ENCODE measurements at places on chromosomes 5 and 9.

GRCh38 chr5:4646715-4647375 is 493.3 kb upstream of the ADAMTS16 start:
- no peak for DNase-seq

- DNase-seq, result no peak
Observed at GRCh38 chr5:156273325-156273724, 53.6 kb upstream of the SGCD start.

GRCh38 chr9:123347289-123348060 is 8.5 kb upstream of the CRB2 start:
- DNase-seq, result no peak

DNA sequence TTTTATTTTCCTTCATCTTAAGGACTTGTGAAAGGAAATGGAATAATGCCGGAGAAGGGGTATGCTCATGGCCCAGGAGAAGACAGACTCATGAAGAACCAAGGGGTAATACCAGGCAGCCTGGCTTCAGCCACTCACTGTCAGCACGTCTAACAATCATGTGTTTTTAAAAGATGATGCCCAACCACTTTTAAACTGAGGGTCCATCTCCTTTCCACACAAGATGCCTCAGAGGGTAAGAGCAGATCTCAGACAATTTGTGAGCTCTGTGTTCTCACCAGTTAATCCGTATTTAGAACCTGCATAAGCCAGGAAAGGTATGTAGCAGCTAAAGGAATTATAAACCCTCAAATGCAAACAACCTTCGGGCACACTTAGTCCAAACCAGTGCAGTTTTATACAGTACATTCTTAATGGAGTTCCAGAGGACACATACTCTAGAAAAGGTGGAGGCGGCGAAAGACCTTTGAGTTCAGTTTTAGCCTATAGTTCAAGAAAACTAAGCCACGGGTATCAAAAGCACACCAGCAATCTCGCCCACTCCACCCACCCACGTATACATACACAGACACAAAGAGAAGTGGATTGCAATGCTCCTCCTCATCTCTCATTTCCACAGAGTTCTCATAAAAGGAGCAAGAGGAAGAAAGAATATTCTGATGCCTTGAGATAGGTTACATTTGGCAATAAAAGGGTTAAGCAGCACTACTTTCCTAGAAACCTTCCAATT is 2.6 kb downstream of the DIAPH1 start:
- no peak for DNase-seq

DNA sequence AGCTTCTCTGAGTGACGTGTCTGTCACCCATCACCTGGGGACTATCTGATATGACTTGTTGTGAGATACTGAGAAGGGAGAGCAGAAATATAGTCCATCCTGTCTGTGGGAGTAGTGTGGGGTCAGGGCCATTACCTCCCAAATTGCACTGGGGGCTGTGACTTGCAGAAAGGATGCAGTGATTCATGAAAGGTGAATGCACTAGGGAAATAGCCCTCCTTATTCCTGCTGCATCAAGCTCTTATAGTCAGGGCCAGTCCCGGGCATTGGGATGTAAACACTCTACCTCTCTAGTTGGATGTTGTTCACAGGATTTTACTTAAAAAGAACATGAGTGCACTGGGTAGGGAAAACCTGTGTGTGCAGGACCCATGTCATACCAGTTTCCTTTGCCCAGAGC is 124.8 kb downstream of the STK32A start:
- no peak for DNase-seq

- no peak for DNase-seq
Observed at GRCh38 chr5:109929911-109930310, 240.2 kb downstream of the MAN2A1 start.

- no peak for DNase-seq
Observed at GRCh38 chr9:88076286-88077070, 61.8 kb downstream of the SPATA31C2 start.

DNA sequence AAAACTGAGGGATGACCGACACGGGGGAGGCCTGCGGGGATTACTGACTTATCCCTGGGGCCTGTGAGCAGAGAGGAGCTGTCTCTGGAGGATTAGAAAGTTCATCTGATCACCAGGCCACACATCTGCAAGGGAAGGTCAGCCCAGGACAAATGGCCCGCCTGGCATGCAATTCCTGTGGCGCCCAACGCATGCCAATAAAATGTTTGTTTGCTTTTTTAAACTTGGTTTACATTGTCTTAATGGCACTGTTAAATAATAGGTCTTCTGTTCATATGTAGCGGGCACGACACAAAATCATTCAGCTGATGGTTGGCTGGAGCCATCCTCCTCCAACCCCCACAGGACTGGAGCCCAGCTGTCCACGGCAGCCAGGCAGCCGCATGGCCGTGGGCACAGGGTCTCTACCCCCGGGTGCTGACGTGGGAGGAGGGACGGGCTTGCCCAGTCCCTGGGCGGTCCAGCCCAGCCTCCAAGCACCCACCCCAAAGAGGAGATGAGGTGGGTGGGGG is 41.0 kb upstream of the SLC12A7 start:
- no peak for DNase-seq

- DNase-seq, result no peak
Observed at GRCh38 chr5:33843579-33843978, 48.2 kb downstream of the ADAMTS12 start.

DNA sequence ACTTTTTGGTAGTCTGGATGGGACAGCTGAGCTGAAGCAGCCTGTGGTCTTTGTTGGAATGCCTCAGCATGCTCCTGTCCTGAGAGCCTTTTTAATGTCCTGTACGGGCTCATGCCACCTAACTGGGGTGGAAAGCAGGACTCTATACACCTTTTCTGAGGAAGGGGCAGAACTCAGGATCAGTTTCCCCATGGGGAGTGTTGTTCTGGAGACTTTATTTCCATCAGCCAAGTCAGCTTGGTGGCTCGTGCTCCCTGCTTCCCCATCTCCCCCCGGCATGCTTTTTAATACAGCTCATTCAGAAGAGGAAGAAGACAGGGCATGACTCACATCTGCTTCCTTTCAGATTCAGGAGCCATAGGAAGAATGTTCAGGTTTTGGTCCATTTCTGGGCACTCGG is 5.1 kb upstream of the SEPTIN8 start:
- no peak for DNase-seq

GRCh38 chr5:19734776-19735175 is 253.2 kb downstream of the CDH18 start:
- no peak for DNase-seq

GRCh38 chr5:22998362-22998761 is 145.2 kb upstream of the CDH12 start:
- DNase-seq, result no peak

DNA sequence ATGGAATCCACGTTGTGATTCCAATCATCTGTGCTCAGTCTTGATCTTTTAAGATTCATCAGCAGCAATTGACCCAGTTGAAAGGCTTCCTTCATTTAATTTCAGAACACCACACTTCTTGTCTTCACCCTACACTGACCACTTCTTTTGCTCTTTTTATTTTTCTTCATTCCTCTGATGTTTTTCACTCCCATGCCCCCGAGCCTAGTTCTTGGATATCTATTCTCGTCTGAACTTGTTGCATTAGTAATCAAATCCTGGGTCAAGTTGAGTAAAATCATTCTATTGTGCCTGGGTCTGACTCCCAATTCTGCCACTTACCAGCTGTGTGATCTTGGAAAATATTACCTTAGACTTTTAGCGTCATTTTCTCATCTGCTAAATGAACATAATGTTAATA is 356.5 kb downstream of the CDH12 start:
- DNase-seq, result no peak

GRCh38 chr9:138042640-138043039 is 165.1 kb downstream of the CACNA1B start:
- no peak for DNase-seq

DNA sequence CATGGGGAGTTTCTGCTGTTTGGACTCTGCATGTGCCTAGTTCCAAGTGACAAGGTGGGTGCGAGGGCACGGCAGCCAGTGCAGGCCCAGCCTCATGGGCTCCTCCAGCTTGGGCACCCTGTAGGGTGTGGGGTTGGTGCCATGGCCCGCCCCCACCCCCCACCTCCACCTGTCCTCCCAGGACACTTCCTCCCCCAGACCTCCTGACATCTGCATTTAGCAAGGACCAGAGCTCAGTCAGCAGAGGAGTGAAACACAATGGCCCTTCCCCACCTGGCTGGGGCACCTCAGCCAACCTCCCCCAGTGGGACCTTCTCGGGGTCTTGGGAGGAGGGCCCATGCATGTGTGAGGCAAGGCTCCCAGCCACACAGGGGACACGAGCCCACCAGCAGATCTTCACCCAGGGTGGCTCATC is 1.9 kb upstream of the NKD2 start:
- DNase-seq, result no peak

DNA sequence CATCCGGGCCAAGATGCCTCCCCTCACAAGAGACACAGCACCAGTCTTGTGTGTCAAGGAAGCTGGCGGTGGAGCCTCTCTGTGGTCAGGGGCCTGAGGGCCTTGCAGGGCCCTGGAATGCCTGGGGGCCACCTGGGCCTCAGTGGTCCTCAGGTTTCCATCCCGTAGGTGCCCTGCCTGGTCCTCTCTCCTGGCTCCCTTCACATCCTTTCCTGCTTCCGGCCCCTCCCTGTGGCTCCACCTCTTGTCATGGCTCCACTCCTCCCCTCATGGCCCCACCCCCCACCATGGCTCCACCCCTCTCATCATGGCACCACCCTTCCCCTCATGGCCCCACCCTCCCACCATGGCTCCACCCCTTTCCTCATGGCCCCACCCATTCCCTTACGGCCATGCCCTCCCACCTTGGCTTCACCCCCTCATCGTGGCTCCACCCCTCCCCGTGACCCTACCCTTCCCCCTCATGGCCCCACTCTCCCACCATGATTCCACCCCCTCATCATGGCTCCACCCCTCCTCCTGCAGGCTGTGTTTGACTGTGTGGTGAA is 175.8 kb downstream of the CACNA1B start:
- DNase-seq, result no peak

DNA sequence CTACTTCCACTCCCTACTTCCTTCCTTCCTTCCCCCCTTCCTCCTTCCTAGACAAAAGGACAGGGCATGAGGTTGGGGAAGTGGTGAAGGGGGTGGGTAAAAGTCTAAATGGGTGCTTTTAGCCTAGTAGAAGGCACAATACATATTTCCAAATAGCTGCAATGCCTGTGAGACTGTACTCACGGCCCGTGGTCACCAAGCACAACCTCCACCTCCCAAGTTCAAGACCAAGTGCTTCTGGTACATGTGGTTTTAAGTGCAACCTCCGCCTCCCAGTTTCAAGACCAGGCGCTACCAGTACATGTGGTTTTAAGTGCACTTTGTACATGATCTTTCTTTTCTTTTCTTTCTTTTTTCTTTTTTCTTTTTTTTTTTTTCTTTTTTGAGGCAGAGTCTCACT is 14.5 kb upstream of the NTNG2 start:
- no peak for DNase-seq

DNA sequence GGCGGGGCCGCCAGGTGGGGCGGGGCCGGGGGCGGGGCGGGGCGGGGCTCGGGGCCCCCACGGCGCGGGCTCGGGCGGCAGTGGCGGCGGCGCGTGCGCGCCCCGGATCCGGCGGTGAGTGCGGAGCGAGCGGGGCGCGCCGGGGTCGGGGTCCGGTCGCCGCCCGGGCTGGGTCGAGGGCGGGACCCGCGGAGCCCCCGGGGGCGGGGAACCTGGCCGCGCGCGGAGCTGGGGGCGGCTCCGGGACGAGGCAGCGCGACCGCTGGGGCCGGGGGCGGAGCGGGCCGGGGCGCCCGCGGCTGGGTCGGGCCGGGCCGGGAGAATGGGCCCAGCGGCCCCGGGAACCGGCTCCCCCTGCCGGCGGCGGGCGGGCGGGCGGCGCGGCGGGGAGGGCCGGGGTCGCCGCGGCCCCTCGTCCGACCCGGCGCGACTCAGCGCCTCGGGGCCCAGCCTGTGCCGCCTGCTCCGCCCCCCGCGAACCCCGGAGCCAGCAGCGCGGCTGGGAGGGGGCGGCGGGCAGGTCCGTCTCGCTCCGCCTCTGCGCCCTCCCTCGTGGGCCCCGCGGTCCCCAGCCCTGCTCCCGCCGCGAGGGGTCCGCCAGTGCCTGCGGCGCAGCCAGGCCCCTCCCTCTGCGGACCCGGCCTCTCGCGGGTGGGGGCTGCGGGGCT is 3.1 kb downstream of the EGFL7 start:
- peak; percentile 15 for DNase-seq

DNA sequence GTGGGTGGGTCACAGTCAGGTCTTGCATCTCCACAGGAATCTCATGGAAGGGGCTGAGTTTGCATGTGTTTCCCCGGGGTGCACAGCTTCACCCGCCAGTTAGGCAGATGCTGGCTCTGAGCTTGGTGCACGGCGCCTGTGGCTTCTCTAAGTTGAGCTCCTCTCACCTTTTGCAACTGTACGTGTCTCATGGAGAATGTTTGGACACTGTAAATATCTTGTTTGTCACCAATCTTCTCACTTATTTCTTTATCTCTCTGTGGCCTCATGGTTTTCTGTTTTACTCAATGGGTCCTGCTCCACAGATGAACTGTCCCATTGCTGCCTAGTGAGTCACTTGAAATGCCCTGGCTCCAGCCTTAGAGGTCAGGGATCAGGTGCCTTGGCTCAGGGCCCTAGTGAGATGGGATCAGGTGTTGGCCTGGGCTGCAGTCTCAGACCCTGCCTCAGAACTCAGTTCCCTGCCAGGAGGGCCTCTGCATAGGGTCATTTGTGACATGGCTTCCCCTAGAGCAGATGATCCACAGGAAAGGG is 61.6 kb downstream of the WNK2 start:
- DNase-seq, result no peak

GRCh38 chr5:97231025-97231636 is 48.1 kb upstream of the RIOK2 start:
- no peak for DNase-seq

DNA sequence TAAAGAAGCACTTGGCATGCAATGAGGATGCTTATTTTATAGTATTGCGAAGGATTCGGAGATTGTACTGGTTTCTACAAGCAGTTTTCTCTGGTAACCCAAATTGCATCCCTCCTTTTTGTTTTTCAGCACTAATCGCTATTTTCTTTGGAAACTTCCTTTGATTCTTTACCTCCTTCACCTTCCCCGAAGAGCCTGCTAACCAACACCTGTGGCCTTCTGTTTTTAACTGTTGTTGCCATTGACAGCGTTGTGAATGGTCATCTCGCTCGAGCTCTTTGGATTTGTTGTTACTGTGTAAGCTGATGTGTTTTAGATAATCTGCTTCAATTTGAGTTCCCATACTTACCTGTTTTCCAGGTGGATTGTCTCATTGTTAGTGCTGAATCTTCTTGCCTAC is 1.1 kb downstream of the CNOT6 start:
- DNase-seq, result no peak

GRCh38 chr5:14066326-14066725 is 76.8 kb upstream of the TRIO start:
- DNase-seq, result no peak

DNA sequence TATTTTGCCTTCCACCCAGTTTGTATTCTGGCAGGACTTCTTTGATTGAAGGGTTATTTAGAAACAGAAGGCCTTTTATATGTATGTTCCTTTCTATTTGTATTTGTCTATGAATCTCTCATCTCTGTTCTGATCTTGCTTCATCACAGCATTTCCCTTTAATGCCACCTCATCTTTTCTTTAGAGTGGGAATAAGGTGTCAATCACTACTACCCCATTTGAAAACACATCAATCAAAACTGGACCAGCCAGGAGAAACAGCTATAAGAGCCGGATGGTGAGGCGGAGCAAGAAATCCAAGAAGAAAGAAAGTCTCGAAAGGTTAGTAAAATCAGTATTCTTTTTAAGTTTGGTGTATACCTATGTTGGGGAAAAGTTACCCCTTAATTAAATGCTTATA is 36.3 kb downstream of the CD180 start:
- DNase-seq, result no peak

- no peak for DNase-seq
Observed at GRCh38 chr5:87535706-87536105, 123.0 kb upstream of the CCNH start.
